ENCODE measurements at places on chromosomes 5 and 9.

- no peak for DNase-seq
Observed at GRCh38 chr9:110842986-110843385, 174.4 kb downstream of the MUSK start.

DNA sequence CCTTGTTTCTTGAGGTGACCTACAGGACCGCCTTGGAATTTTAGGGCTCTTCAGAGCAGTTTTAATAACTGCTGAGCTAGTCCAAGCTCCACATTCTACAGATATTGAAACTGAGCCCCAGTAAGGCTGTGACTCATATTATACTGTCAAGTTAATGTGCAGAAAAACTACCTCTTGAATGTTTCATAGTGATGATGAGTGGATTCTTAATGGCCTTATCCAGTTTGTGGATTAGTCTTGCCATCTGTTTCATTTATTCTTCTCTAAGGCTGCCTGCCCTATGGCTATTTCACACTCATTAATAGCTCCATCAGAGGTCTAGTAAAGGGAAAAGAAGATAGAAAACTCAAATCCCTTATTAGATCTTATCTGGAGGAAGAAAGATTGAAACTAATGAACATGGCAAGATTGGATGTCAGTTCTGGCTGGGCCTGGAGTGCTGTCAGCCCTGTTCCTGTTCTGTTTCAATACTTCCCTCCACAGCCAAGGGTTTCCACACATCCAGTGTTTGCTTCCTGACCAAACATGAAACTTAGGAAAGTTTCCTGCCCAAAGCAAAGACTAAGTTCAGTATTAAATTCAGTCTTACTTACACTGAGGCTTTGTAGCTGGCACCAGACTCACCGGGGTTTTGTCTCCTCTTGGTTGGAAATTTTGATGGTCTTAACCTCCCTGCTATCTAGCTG is 215.6 kb upstream of the DMAC1 start:
- DNase-seq, result no peak

- no peak for DNase-seq
Observed at GRCh38 chr5:151706906-151707305, 20.2 kb upstream of the SPARC start.

DNA sequence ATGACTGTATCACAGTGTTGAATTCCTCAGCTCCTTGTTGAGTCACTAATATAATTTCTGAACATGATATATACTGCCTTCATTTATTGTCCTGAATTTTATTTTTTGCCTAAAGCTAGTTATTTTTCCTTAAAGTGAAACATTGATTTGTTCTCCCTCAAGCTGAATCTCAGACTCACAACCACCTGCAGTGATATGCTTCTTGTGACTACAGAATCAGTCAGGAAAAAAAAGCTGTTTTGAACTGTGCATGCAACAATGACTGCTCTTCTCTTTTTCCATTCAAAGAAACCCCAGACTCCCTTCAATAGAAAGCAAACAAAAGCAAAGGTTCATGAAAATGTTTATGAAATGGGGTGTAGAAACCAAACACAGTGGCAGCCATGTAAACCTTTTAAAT is 470.2 kb upstream of the CHD1 start:
- DNase-seq, result no peak

- DNase-seq, result peak; percentile 81
Observed at GRCh38 chr5:157528036-157528632, 47.4 kb downstream of the ADAM19 start.

- DNase-seq, result peak; percentile 22
Observed at GRCh38 chr5:115033861-115034260, 135.8 kb downstream of the TRIM36 start.

- DNase-seq, result no peak
Observed at GRCh38 chr9:116049456-116049855, 104.1 kb upstream of the PAPPA start.

- DNase-seq, result peak; percentile 31
Observed at GRCh38 chr9:97039514-97039860, 545 bp upstream of the CTSV start.

DNA sequence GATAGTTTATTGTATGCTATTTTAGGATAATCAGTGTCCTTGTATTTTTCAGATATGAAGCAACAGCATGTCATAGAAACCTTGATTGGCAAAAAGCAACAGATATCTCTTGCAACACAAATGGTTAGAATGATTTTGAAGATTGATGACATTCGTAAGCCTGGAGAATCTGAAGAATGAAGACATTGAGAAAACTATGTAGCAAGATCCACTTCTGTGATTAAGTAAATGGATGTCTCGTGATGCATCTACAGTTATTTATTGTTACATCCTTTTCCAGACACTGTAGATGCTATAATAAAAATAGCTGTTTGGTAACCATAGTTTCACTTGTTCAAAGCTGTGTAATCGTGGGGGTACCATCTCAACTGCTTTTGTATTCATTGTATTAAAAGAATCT is 14.5 kb downstream of the CCT5 start:
- DNase-seq, result no peak

DNA sequence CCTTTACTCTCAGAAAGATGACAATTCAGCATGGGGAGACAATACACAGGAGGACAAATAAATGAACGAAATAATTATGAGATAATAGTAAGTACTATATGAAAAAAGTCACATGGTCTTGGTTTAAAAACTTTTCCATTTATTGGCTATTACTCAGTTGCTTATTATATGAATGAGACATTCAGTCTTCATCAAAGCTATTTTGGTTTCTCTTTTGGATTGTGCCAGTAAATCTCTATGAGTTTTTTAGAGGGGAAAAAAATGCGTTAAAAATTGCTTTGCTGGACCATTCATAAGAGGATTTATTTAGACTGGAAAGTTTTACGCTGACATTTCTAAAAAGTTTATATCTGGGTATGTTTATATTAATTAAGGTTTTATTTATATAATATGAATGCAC is 137.7 kb downstream of the AOPEP start:
- DNase-seq, result no peak

GRCh38 chr9:129027685-129028191 is 393 bp downstream of the SH3GLB2 start:
- no peak for DNase-seq

DNA sequence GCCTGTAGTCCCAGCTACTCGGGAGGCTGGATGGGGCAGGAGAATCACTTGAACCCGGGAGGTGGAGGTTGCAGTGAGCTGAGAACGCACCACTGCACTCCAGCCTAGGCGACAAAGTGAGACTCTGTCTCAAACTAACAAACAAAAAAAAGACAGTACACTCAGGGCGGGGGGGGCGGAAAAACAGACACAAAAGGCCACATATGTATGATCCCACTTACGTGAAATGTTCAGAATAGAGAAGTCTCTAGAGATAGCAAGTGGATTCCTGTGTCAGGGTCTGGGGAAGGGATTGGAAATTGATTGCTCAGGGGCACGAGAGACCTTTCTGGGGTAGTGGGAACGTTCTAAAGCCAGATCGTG is 9.0 kb upstream of the LCN1 start:
- DNase-seq, result no peak

DNA sequence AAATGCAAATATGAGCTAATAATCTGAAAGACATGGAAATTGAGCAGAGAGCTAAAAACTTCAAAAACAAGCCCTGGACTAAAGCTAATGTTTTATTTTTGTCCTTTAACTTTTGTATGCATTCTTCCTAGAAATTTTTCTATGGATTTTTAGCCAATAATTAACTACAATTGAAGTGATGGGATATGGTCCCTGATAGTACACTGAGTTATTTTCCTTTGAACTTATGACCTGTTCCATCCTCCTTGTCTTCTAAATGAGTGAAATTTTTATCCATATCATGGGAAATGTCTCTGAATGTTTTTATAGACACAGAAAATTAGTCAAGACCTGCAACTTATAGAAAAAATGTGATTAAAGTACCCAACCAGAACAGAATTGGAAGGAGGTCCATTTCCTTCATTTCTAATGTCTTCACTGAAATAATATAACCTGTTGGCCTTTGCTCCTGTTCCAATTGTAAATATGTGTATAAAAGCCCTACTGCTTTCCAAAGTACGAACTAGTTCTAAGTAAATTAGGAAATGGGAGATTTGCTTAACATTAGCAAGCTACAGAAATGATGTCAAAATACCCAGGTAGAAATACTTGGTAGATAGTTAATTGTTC is 11.3 kb upstream of the ERAP2 start:
- no peak for DNase-seq

DNA sequence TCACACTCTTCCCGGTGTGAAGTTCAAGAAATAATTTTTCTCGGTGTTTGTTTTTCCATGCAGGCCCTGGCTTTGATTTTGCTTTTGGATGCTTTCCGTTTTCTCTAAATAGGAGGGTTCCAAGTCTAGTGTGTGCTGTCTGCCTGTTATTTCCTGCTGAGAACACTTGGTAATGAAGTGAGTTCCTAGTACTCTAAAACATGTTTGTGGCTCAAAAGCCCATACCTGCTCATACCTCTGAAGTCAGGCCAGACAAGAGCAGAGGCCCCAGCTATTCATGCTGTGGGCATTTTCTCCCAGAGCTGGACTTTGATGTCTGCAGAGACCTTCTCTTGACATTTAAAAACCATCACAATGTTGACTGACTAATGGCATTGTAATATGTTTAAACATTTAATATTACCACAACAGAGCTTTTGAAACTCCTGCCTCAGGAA is 211.2 kb downstream of the GOLPH3 start:
- DNase-seq, result peak; percentile 38

DNA sequence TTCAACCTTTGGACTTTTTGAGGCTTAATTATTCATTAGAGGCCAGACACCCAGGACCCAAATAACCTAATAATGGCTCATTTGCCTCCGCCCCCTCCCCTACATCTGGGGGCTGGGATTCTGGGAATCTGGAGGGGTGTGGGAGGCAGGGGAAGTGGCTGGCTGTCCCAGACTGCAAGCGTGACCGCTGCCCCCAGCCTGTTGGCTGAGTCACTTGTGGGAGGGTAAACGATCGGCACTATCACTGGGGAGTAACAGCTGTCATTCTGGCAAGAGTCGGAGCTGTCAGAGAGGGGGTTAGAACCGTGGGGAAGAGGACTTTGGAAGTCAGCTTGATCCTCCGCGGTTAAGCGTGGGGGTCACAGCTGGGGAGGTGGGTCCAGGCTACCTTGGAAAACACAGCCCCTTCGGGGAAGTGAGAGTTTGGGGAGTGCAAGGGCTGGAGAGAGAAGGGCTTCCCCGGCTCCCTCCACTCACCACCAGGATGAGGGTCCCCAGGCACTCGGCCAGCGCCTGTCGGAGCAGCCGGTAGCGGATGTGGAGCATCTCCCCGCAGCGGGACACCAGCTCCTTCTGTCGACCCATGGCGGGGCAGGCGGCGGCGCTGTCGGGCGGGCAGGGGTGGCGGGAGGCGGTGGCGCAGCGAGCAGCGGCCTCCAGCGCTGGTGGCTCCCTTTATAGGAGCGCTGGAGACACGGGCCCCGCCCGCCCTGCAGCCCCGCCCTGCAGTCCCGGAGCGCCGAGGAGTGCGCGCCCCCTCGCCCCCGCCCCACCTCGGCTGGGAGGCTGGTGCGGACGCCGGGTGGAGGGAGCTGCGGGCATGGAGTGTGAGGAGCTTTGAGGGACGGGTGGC is at the start of gene AQP3:
AQP3 (minus strand) TSS at position 648 of the 853 bp plus-strand sequence; CDS start at position 585, 63 bp downstream.
- DNase-seq, result peak; percentile 78

DNA sequence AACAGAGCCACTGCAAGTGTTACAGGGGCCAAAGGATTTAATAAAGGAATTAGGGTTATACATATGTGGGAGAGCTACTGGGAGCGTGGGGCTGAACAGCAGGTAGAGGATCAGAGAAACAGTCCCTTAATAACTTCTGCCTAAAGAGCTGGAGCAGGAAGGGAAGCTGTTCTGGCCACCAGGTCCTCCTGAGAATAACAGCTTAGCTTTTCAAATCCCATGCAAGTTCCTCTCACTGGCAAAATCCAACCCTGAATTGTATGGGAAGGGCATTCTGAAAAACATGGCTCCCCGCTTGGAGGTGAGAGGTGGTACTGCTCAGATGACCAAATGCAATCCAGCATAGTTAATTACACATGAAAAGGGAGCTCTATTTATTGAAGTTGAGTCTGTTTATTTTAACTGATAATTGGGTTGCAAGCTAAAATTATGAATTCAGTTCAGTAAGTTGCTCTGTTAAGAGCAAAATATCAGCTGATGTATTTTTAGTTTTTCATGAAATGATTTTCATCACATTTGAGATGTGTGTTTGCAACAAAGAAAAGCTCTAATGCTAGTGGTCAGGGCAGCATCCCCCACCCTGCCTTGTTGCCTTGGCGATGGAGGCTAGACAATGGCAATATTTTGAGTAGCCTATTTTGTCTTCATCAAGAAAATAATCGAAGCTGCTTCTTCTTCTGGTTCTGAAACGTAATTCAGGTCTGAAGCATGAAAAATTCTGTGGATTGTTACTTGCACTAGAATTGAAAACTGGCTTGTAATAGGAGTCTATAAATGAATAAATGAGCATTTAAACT is 58.4 kb upstream of the SH3GL2 start:
- DNase-seq, result no peak

GRCh38 chr5:168357876-168358275 is 66.4 kb downstream of the WWC1 start:
- no peak for DNase-seq

- DNase-seq, result no peak
Observed at GRCh38 chr9:93897075-93897970, 57.8 kb downstream of the BARX1 start.

DNA sequence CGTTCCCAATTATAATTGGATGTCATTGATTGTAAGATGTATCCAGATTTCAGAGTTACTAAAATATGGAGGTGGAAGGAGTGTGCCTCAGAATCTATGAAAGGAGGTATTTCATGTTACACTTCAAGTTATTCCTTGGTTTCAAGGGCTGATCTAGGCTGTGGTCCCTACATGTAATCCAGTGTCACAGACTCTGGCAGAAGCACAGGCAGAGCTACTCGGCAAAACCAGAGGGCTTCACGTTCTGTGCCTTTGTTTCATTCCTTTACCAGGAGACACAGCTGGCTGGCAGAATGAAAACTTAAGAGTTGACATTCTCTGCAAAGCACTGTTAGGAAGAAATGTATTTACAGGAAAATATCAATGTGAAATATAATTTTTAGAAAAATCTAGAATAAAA is 99.6 kb downstream of the ANKH start:
- no peak for DNase-seq

DNA sequence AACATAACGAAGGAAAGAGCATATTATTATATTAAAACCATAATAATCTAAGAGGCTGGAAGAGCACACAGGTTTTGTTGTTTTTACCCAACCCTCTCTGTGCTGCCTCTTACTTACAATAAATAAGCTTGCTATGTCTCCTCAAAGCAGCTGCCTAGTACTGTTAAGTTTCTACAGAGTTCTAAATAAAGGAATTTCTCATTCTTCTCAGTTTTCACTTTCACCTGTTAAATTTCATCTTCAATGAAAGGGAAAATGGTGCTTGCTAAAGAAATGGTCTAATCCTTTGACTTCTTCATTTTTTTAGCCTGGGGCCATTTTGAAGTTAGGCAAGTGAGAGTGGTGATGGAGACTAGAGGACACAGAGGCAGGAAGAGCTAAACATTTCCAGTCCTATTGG is 396.1 kb downstream of the MAN2A1 start:
- DNase-seq, result no peak

- peak; percentile 24 for DNase-seq
Observed at GRCh38 chr9:70924380-70924779, 197.0 kb downstream of the TRPM3 start.

GRCh38 chr5:6583049-6583880 is 49.6 kb downstream of the NSUN2 start:
- DNase-seq, result peak; percentile 55

GRCh38 chr5:142324136-142324870 is 518 bp downstream of the SPRY4 start:
- DNase-seq, result peak; percentile 37
